ENCODE measurements at places on chromosomes 1 and 21.

- no peak for DNase-seq
These were observed 33.7 kb downstream of the WNT9A start for GRCh38 chr1:227913764-227914721.

- no peak for DNase-seq
These were observed 141.0 kb upstream of the JUN start for GRCh38 chr1:58924821-58925220.

- no peak for DNase-seq
These were observed 1.4 kb downstream of the EVA1C start for GRCh38 chr21:32413697-32414578.

GRCh38 chr1:93842750-93843500 lies 36.1 kb downstream of the DNTTIP2 start:
- DNase-seq = no peak

- DNase-seq = no peak
These were observed 232.9 kb upstream of the B3GALT2 start for GRCh38 chr1:193419295-193419694.

GRCh38 chr1:58854576-58854975 lies 70.7 kb upstream of the JUN start:
- no peak for DNase-seq

Data from OCI-LY7 (cell line).